Activated CD8-positive, alpha-beta memory T cell treated with anti-CD3 and anti-CD28 coated beads for 48 hours (primary cell): ENCODE measurements at places on chromosomes 2 and 18.

DNA sequence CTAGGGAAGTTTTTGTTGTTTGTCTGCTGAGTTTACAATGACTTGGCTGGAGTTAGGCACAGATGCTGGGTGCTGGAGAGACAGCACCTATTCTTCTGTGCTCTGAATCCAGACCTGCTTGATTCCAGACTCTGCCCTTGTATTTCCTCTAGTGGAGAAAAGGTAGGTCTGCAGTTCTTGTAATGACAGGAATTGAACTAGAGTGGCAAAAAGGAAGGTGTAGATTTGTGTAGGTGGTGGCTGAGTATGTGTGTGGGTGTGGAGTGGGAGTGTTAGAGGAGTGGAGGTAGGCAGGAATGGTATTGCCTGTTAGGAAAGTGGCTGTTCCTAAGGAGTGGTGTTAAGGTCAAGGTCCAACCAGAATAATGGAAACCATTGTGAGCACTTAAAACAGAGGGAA lies 71.9 kb upstream of the LYPD6 start:
- DNase-seq: no peak

GRCh38 chr2:208269091-208269490 lies 3.0 kb downstream of the PIKFYVE start:
- DNase-seq: no peak

DNA sequence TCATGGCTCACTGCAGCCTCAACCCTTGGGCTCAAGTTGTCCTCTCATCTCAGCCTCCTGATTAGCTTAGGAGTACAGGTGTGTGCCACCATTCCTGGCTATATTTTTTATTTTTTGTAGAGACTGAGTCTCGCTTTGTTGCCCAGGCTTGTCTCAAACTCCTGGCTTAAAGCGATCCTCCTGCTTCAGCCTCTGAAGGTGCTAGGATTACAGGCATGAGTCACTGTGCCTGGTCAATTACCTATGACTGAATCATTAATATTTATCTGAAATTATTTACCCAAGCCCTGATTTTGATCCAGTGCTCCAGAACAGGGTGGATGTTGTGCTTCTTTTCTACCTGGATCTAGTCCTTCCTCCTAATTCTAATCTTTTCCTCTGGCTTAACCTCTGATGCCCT lies 87.8 kb downstream of the MAP2 start:
- no peak for DNase-seq

DNA sequence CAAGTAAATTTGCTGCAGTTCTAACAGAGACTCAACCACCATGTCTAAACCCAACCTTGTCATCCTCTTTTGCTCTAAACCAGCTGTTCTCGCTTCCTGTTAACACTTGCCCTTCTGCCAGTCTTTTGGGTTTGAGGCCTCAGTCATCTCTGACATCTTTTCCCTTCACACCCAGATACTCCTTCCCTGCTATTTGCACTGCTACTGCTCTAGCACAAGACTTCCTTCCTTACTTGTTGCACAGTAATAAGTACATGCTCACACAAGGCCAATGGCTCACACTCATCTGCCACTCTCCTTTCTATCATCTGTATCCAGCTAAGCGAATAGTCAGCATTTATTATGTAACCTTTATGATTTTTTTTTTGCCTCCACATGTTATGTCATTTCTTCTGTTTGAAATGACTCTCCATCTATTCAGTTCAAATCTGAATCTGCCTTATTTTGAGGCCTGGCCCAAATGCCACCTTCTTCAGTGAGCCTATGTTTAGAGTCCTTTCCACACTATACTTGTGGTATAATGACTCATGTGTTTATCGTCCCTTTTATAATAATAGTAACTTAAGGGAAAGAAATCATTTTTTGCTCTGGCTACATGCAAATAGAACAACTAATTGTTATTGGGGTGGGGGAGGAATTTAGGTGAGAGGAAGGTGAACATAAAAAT lies 22.5 kb upstream of the CDKL4 start:
- DNase-seq: no peak

DNA sequence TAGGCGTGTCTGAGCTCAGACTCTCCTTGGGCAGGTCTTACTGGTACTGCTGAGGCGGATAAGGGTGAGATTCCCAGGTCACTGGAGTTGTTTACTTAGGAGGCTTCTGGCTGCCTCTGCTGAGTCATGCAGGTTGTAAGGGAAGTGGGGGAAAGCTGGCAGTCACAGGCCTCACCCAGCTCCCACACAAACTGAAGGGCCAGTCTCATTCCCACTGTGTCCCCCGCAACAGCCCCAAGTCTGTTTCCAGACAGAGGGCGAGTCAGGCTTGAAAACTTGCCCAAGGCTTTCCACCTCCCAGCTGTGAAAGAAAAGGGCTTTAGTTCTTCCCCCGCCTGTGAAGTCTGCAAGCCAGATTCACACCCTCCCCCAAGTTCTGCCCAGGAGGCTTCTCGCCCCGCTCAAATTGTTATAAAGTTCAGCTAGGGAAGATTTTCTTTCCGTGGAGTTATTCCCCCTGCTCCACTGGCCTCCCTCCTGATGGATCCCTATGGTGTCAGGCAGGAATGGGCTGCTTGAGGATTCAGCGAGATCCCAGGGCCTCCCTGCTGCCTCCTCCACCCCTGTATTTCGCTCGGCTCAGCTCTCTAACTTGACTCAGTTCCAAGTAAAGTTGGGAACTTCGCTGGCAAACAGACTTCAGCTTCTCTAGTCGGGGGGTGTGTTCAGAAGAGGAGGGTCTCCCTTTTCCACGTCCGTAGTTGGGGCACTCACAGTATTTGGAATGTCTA lies 248.6 kb downstream of the NR4A2 start:
- DNase-seq: no peak

DNA sequence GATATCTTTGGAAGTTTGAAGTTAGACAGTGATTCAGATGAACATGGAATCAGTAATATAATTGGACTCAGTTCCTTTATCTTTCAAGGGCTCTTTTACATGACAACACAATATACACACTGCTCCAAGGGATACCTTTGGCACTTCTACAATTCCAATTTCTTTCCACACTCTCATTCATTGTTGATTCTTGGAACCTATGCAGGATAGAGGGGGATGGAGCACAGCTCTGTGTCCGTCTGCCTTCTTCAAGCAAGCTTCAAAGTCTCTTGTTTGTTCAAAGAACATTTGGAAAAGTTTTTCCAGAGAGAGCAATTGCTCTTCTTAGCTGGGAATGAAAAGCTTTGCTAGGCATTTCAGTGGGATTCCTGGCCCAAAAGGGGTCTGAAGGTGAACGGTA lies 276.2 kb upstream of the ZEB2 start:
- DNase-seq: no peak

GRCh38 chr2:240288087-240288521 lies 147.4 kb upstream of the GPC1 start:
- DNase-seq: no peak

DNA sequence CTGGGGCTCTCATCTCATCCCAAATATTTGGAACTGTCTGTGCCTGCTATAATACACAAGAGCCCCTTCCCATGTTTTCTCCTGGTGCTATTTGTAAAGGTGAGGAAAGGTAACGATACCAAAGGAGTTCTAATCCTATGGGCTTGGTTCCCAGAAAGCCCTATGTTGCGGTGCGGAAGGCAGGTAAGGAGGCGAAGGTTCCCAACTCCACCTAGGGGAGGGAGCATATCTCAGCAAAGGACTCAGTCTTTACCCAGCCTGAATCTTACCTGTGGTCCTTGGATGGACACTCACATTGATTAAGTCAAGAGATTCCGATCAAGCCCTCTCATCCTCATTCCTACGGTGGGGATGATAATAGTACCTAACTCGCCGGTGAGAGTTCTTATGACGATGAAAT lies 140.1 kb downstream of the BCL2 start:
- no peak for DNase-seq

DNA sequence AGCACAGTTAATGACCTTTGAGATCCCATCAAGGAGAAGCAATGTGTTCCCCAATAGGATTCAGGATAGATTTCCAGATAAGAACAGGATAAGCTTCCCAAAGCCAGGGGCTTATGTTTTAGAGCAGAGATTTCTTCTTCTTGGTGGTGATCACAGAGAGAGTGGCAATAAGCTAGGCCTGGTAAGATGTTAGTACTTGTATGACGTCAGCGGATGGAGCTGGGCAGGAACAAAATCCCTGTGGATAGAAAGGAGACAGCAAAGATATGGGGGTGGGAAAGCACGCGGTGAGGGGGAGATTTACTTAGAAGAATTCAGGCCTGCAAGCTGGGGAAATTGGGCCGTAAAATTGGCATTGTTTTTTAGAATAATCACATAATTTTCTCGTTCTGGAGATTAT lies 323.0 kb downstream of the MTX2 start:
- no peak for DNase-seq

DNA sequence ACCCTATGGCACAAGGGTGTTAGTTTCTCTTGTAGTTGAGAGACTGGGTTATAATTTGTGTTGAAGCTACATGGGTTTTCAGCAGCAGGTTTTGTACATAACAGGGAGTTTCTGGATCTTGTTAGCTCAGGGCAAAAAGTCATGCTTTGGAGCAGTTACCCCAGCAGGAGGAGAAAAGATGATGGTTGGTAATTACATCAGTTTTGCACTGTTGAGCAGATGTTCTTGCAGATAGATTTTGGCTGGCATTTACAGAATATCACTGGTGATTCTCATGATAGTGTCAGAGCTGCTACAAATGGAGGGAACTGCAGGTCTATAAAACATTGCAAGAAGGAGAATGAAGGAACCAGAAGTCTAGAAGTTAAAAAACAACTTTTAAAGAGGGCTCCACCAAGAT lies 215.2 kb upstream of the ATP5MC3 start:
- no peak for DNase-seq

DNA sequence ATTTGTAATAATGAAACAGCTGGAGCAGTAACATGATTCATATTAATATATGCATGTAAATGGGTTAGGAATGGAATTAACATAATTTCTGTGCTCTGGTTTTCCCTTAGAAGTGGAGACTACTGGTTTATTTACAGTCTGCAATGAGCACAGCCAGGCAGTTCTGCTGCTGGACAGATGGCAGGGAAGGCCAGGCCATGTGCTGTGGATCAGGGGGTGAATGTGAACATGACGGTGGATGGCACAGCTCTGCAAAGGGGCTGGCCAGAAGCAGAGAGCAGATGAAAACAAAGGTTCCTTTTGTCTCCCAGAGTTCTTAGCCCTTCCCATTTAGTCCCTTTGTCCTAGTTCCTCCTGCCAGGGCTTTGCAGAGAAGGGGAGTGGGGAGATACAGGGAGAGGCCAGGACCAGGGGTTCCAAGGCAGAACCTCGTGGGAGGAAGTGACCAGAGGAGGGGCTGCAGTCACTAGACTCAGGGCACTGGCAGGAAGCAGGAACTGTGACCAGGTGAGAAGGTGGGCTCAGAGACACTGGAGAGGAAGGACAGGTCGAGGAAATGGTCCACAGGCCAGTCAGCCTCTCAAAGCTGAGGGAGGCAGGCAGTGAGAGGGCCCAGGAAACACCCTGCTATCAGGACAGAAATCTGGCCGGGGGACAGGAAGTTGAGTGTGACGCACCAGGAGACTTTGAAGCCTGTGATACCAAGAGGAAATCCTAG lies 112.9 kb upstream of the ATP8B1 start:
- no peak for DNase-seq

DNA sequence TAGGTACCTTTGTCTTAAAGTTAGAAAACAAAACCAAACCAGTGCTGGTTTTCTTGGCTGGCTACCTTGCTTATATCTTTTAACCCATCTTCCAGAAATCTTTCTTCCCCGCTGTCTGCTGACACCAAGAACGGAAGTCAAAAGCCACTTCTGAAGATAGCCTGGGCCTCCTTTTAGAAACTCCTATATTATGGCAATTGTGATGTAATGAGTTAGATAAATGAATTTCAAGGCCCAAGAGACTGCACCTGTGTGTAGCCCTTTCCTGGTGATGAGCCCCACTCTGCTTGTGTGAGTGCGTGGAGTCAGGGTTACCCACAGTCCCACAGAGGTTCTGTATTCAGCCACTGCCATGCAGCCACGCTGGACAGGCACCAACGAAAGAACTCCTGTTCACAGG lies 60.7 kb downstream of the ARMC9 start:
- DNase-seq: no peak

DNA sequence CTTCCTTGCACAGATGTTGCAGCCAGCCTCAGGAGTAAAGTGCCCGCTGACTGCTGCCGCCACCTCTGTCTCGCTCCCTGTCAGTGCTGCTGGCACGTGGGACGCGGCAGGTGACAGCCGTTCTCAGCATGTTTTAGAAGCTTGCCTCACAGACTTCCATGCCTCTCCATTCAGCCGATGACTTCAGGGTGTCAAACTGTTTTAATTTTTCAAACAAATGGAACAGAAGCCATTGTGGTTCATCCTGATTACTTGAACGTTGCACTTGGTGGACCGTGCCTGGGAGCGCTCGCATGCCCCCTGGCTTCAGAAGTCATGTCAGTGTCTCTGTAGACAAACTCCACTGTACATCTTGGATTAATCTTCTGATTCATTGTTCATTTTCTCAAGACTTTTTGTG lies 62.7 kb upstream of the EML6 start:
- DNase-seq: no peak

GRCh38 chr18:74831571-74832250 lies 234.0 kb downstream of the ZNF407 start:
- no peak for DNase-seq

DNA sequence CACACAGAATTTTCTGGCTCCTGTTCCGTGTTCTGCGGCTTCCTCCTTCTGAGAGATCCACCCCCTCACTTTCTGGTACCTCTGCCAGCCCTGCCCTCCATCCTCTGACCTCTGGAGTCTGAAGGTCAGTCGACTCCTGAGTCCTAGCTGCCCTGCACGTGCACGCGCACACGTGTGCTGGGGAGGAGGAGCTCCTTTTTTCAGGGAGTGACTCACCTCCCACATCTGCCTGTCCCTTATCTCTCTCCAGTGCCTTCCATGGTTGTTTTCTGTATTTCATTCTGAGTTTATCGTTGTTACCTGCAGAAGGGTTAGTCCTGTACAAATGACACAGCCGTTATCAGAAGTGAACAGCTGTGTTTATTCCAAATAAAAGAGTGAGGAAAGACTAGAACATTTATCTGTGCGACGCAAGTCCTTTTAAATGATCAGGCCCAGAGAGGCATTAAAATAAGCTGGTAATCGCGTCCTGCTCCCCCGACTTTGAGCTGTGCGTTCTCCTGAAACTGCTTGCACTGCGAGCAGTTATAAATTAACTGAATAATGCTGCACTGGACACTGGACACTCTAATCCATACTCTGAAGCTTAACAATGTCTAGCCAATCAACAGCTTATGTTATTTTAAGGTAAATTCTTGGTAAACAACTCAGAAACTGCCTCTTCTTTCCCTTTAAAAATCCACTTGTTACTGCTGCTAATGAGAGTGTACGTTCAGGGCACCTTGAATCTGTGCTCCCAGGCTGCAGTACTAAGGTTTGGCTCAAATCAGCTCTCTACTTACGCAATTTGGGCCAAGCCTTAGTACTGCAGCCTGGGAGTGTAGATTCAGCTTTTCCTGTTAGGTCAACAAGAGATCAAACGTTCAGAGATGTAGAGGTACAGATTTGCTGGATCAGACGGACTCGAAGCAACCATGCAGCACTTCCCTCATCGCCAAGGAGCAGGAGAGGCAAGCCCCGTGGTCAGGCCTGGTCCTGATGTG lies 72.5 kb downstream of the GALR1 start:
- DNase-seq: no peak

GRCh38 chr2:218981881-218982585 lies 3.0 kb downstream of the FEV start:
- no peak for DNase-seq

- no peak for DNase-seq
Measured at GRCh38 chr2:69615969-69616368, 27.6 kb downstream of the AAK1 start.
